Activated naive CD8-positive, alpha-beta T cell treated with anti-CD3 and anti-CD28 coated beads, Interleukin-2, amount 10 ng/mL, durations not matched to agents 7 days and 5 days (primary cell): ENCODE measurements at places on chromosomes 11 and 22. TPM values are rescaled to one million over a fixed set of nuclear protein-coding genes. Genes with fewer than 3 reads are reported as not detected.

APOBEC3B gene
- total RNA-seq = 7.1 TPM

LYVE1 gene
- not detected for total RNA-seq

CLCF1 gene
- 4.3 TPM for total RNA-seq

DNA sequence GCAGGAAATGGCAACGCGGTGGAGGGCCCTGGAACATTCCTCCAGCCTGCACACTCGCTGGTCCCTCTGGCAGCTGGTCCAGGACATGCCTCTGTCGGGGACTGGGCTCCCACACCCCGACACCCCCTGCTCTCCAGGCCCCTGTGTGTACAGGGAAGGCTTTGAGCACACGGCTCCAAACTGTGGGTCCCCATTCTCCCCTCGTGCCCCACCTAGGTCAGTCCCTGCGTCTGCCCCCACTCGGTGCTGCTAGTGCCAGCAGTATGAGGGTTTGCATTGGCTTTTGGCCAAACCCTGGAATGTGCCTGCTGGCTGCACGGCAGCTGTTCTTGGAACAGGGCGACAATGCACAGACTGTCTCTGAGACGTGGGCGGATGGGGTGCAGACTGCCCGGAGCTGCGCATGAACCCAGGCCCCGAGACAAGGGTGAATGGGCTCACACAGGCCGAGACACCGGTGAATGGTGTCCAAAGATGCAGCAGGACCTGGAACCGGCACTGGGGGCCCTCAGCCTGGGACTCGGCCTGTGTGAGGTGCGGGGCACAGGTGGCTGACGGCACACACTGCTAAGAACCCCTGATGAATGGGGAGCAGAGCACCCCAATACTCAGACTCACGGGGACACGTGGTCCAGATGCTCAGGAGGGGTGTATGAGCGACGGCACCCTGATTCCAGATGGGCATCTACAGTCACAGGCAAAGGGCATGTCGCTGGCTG is 7.5 kb upstream of the SYT8 start:
- H3K4me3 ChIP-seq = no peak overlapping the region
- H3K36me3 ChIP-seq = no peaks in the 10 kb centered on the region
- no peak for DNase-seq
- H3K4me1 ChIP-seq = peaks cover 2% of the 10 kb centered on the region
- H3K27me3 ChIP-seq = peaks cover 5% of the 10 kb centered on the region

- peaks cover 34% of the 10 kb centered on the region for H3K27me3 ChIP-seq
- H3K36me3 ChIP-seq = no peaks in the 10 kb centered on the region
- H3K4me1 ChIP-seq = no peaks in the 10 kb centered on the region
These were observed 3.9 kb downstream of the SCGB1D1 start for GRCh38 chr11:62193952-62194351.

DNA sequence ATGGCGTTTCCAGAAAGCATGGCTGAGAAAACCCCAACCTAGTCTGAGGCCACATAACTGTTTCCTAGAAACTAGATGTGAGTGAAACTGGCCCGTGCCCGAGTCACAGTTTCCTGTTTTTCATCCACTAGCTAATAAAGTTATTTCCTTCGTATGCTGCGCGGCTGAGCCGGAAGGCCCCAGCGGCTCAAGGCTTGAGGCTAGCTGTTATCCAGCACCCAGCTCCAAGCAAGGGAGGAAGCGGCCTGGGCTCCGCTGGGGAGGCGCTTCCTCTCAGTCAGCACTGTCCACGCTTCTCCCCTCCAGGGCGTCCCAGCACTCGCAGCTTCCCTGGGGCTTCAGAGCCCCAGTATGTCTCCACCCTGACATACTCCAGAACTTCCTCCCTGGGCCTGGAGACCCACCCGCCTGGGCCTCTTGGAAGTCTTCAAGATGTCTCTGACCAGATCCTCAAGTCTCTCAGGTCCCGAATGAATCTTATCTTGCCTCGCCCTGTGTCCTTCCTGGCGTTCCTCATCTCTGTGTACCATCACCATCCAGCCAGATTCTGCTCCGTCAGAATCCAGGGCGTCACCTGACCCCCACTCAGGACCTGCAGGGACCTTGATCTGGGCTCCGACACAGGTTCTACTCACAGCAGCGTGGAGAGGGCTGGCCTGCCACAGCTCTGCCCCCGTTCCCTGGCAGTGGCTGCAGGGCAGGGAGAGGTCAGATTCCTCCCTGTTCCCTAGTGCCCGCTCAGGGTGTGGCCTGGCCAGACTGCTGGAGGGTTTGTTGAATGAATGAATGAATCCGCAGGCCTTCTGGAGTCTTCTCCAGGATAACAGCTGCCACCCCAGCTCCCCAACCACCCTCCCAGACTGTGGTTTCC is 81.9 kb downstream of the LRRC32 start:
- peaks cover 44% of the 10 kb centered on the region for H3K4me1 ChIP-seq
- DNase-seq = peak; percentile 62
- H3K36me3 ChIP-seq = peaks cover 3% of the 10 kb centered on the region
- peak overlapping the region; percentile 87 for H3K27ac ChIP-seq
- H3K4me3 ChIP-seq = peak overlapping the region; percentile 23

DNA sequence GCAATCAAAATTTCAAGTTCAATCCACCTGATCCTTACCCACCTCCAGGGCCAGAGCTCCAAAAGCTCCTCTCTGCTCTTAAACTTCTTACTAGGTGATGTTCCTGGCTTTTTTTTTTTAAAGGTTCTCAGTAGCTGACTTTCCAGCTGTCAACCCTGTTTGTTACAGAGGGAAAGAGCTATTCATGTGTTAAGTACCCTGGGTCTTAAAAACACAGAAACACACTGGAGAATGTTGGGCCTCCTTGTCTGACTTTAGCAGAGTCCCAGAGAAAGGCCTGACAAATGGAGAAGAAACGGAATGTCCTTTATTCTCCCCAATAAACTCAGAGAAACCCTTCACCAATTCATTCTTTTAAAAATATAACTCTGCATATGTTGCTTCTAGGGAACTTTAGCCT is 3.2 kb downstream of the LRRC4C start:
- no peak overlapping the region for H3K27ac ChIP-seq
- H3K36me3 ChIP-seq = no peaks in the 10 kb centered on the region
- peaks cover 3% of the 10 kb centered on the region for H3K27me3 ChIP-seq
- H3K4me1 ChIP-seq = no peaks in the 10 kb centered on the region

GRCh38 chr11:73376803-73377629 is 817 bp downstream of the RELT start:
- H3K27ac ChIP-seq = peak overlapping the region; percentile 91
- H3K4me3 ChIP-seq = peak overlapping the region; percentile 93
- H3K36me3 ChIP-seq = peaks cover 5% of the 10 kb centered on the region
